ENCODE measurements at places on chromosomes 7 and 10. TPM values are rescaled to one million over a fixed set of nuclear protein-coding genes. Genes with fewer than 3 reads are reported as not detected.

The STEAP1 gene
- polyA plus RNA-seq = 6.3 TPM

The ALDH18A1 gene
- 23.6 TPM for polyA plus RNA-seq

The SCRN1 gene
- polyA plus RNA-seq = 22.2 TPM

DNA sequence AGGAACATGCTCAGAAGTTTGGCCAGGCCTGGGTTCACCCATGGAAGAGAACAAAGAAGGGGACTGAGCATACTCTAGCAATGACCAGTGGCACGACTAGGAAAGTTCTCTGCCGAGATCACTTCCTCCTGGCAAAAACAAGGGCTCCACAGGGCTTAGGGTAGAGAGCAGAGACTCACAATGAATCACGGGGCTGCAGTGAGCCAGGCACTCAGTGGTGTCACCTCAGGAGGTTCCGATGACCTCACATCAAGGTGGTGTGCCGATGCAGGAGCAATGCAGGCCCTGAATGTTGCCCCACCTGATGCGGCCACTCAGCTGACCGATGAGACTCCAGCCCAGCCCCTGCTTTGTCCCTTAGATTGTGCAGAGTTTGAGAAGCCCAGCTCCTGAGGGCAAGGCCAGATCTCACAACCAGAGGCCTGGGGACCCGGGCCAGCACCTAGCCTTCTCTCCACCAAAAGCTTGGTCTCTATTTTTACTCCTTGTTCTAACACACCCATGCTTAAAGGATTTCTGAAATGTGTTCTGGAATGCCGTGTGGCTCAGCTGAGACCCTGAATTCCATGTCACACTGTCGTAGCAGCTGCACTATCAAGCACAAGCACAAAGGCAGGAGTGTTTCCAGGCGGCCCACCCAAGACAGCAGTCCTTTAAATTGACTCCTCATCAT, 60.9 kb downstream of the COBL start:
- H3K27me3 ChIP-seq = no peaks in the 10 kb centered on the region
- H3K27ac ChIP-seq = no peak overlapping the region
- no peaks in the 10 kb centered on the region for H3K36me3 ChIP-seq
- no peak overlapping the region for H3K4me3 ChIP-seq
- no peak for DNase-seq

- H3K27me3 ChIP-seq = no peaks in the 10 kb centered on the region
- no peak for DNase-seq
- H3K4me3 ChIP-seq = no peak overlapping the region
- H3K27ac ChIP-seq = no peak overlapping the region
- H3K36me3 ChIP-seq = no peaks in the 10 kb centered on the region
Measured at GRCh38 chr10:122225330-122225729, 45.8 kb upstream of the BTBD16 start.

DNA sequence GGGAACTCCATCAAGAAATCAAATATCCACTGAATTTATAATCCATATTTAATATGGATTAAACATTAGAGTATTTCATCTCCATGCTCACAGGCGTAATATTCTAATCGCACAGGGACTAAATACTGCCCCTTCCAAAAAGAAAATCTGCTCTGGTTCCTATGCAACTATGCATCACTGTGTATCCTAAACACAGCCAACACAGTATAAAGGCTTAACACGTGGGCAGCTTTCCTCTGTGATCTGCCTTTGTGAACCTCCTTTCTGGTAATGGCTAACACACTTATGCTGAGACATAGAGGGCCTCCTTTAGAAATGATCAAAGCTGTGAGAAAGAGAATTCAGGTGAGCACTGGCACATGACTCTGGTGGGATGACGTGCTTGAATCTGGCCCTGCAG, 110.2 kb downstream of the RAB11FIP2 start:
- no peak for DNase-seq
- H3K27ac ChIP-seq = no peak overlapping the region
- no peaks in the 10 kb centered on the region for H3K27me3 ChIP-seq
- no peak overlapping the region for H3K4me3 ChIP-seq
- no peaks in the 10 kb centered on the region for H3K36me3 ChIP-seq
- H3K4me1 ChIP-seq = no peaks in the 10 kb centered on the region

DNA sequence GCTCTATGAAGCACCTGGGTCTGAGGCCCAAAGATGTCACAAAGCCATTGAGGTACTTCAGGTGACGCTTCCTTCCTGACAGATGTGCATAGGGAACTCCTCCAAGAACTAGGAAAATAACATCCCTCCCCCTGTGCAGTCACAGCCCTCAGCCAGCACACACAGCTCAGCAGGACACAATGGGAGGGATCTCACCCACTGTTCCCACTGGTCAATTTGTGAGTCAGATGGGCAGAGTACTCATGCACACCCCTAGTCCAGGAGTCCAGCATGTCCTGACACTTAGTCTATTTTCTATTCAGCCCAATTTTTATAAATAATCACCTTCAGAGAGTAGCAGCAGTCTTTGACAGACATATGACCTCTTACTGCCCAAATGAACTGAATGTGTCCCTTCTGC, 60.7 kb upstream of the PFKP start:
- no peaks in the 10 kb centered on the region for H3K36me3 ChIP-seq
- no peak overlapping the region for H3K27ac ChIP-seq
- no peaks in the 10 kb centered on the region for H3K27me3 ChIP-seq
- no peak overlapping the region for H3K4me3 ChIP-seq
- no peaks in the 10 kb centered on the region for H3K4me1 ChIP-seq
- DNase-seq = no peak

- H3K4me3 ChIP-seq = no peak overlapping the region
- no peak for DNase-seq
- H3K36me3 ChIP-seq = no peaks in the 10 kb centered on the region
- no peaks in the 10 kb centered on the region for H3K4me1 ChIP-seq
- H3K27me3 ChIP-seq = no peaks in the 10 kb centered on the region
Measured at GRCh38 chr10:73000973-73001372, 46.4 kb upstream of the PLA2G12B start.

DNA sequence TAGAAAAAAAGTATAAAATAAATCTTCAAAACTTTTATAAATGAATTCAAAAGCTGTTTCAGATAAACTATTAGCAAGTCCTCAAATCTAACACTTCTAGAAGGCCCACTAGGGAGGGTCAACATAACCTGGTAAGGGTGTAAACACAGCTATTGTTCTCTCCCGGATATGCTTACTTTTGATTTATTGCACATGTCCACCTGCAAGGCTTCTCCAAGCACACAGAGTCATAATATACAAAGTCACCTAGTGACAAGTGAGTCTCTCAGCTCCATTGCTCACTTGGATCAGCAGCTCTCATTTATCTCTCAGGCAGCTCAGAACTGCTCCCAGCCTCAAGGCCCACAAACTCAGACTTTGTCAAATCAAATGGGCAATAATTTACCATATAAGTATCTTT, 44.0 kb upstream of the COL1A2 start:
- DNase-seq = no peak
- no peaks in the 10 kb centered on the region for H3K36me3 ChIP-seq
- no peaks in the 10 kb centered on the region for H3K4me1 ChIP-seq
- H3K27me3 ChIP-seq = no peaks in the 10 kb centered on the region

DNA sequence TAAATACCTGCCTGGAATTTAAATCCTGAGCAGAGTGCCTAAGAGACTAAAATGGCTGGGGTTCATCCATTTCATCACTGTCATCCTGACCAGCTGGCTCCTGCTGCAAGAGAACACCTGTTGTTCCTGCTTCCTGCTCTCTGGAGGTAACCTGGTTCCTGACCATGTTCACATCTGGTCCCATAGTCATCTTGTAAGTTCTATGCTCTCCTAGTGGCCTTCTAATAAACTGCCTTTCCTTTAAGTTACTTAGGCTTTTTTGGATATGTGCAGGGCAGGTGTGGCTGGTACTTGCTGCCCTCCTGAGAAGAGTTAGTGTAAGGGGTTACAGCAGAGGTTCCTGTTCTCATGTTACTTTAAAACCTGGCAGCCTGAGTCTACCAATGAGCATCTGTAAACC, 80.0 kb downstream of the NRCAM start:
- no peak overlapping the region for H3K4me3 ChIP-seq
- no peak overlapping the region for H3K27ac ChIP-seq
- no peak for DNase-seq
- no peaks in the 10 kb centered on the region for H3K36me3 ChIP-seq

Data from kidney (tissue), 22 donors.